Esophagus mucosa (tissue), 1 donor: ENCODE measurements at places on chromosomes 7 and 10. TPM values are rescaled to one million over a fixed set of nuclear protein-coding genes. Genes with fewer than 3 reads are reported as not detected.

The NPC1L1 gene
- total RNA-seq = not detected

DNA sequence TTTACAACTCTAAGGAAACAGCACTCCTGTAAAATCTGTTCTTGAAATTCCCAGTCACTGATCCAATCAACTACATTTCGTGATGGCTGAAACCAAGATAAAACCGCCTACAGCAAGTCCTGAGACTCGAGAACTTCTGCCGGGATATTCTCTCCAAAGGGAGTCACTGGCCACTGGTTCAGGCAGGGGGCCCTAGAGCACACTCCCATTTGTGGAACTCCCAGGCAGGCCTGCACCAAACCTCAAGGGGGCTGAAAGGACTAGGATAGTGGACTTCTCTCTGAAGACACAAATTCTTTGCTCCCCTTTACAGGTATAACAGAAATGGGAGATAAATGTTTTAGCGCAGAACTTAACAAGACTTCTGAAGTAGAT, 16.3 kb downstream of the CYTH3 start:
- ATAC-seq = no peak

The PHTF2 gene
- 8.3 TPM for total RNA-seq

GRCh38 chr10:4315551-4315950, 510.5 kb upstream of the AKR1E2 start:
- no peak for ATAC-seq

The SRRT gene
- 63.5 TPM for total RNA-seq

GRCh38 chr10:9869205-9869604, 1148.5 kb upstream of the CELF2 start:
- ATAC-seq = no peak

DNA sequence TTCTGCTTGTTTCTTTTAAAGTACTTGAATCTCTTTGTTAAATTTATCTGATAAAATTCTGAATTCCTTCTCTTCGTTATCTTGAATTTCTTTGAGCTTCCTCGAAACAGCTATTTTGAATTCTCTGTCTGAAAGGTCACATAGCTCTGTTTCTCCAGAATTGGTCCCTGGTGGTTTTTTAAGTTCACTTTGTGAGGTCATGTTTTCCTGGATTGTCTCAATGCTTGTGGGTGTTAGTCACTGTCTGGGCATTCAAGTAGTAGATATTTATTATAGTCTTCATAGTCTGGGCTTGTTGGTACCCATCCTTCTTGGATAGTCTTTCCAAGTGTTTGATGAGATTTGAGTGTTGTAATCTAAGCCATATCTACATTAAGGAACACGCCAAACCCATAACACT, 1060.6 kb downstream of the LRMDA start:
- ATAC-seq = no peak

The NODAL gene
- 0.48 TPM for total RNA-seq

DNA sequence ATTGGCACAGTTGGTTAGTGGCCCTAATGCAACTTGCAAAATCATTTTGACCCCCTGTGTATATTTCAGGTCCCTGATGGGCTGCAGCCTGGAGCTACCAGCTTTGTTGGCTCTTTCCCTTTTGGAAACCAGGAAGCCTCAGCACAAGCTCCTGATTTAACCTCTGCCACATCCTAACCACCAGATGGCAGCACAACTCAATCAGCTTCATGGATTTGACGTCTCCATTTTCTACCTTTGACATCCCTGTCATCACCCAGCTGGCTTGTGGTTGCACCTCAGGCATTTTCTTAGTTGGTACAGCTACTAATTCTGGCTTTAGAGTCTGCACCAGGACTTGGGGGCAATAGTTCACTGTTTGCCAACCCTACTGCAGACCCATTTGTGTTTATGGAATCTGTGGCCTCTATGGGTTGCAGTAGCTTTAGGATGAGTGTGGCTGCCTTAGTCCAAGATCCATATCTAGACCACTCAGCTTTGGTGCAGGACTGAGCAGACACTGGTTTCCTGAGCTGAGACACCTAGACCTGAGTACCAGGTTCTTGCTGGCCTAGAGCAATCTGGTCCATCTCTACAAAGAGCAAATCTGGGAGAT, 456.2 kb downstream of the REEP3 start:
- peak; percentile 52 for ATAC-seq

The HMX3 gene
- not detected for total RNA-seq

The AZGP1 gene
- total RNA-seq = 10.8 TPM

- ATAC-seq = no peak
Observed at GRCh38 chr7:35516498-35516897, 178.4 kb downstream of the HERPUD2 start.

The IFIT2 gene
- 1.5 TPM for total RNA-seq

The MYH16 gene
- not detected for total RNA-seq

DNA sequence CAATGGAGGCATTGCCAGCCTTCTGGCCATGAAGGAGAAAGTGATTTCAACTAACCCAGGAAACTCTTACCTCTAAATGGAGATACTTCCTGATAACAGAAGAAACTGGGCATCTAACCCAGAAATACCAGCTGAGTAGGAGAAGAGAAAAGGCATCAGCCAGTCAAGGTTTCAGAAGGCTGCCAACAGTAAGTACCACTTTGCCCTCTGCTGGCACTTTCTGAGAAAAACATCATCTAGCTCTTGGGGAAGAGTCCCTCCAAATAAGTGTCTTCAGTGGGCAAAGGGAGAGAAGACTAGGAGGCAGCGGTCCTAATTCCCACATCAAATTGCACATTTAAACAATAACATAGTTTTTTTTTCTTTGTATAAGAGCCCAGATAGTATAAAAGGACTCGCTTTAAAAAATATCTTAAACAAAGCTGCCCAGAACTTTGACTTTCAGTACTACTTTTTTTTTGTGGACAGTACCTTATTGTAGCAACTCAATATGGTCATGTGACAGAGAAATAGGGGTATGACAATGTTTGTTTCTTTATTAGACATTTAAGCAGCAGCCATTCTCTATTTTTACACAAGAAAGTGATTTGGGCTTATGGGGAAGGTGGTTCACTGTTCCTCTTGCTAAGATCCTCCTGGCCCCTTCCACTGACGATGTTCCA, 157.3 kb downstream of the CTTNBP2 start:
- ATAC-seq = peak; percentile 77

GRCh38 chr7:138618933-138619332, 82.2 kb downstream of the SVOPL start:
- ATAC-seq = no peak

DNA sequence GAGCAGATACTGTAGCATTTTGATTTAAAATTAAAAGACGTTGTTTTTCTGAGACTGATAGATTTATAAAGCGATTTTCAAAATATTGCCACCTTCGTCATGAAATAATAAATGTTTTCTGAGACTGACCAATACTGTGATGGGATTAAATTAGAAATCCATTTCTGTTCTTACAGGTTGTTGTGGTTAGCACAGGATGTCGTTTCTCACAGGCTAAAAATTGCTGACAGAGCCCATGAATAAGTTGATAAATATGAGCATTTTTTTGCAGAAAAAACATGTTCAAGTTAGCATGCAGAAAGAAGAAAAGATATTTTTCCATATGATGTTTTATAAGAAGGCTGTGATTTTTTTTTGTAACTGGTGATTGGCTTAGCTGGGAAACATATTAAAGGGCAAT, 66.8 kb downstream of the POU6F2 start:
- ATAC-seq = no peak

DNA sequence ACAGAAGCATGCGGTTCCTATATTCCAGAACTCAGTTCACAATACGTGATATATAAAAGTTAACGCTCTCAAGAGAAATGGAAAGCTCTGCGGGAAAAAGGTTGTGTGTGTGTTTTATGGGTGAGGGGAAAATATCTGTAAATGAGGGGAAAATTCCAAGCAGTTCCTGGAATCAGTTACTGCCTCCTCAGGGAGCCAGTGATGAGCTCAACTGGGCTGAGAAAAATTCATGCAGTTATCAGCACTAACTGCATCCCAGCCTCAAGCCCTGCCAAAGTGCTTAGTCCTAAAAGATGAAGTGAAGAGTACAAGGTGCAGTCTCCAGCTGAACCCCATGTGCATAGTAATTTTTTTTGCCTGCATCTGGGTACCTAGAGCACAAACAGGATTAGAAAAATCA, 191.9 kb downstream of the CDK14 start:
- ATAC-seq = no peak

The TUBAL3 gene
- 0.12 TPM for total RNA-seq

GRCh38 chr10:103278862-103279298, 1.9 kb downstream of the INA start:
- no peak for ATAC-seq

The HOXA1 gene
- total RNA-seq = 3.2 TPM

- ATAC-seq = peak; percentile 72
Observed at GRCh38 chr10:77846718-77847311, 79.7 kb downstream of the DLG5 start.

The PNLIPRP3 gene
- 1.2 TPM for total RNA-seq

DNA sequence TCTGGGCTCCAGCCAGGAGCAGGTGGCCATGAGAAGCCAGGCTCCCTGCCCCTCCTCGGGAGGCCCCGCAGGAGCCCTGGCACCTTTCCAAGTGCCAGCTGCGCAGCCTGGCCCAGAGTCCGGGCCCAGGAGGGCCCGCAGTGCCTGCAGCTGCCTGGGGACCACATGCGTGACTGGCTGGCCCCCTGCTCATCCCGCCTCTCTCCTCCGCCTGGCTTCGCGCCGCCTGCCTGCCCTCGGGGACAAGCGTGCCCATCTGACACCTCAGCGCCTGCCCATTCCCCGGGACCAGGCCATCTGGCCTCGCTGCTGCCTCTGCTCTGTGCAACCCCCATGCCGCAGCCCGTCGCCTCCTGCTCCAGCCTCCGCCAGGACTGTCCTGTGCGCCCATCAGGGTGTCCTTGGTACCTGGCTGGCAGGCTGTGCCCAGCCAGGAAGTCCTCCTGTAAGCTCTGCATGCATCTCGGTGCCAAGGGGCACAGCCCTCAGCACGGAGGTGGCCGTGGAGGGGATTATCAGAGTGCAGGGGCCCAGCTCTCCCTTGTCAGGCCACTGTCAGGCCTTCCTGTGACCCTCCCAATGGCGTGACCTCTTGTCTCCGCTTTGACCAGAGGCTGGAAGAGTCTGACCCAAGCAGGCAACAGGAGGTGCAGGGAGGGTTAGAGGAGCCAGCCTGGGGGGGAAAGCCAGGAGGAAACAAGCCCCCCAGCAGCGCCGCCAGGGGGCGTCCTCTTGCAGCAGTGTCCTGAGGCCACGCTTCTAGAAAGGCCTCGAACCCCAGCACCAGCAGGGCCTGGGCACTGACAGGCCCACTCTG, 50.5 kb downstream of the TMEM209 start:
- peak; percentile 10 for ATAC-seq

- peak; percentile 22 for ATAC-seq
Observed at GRCh38 chr7:101816595-101817470, 593 bp upstream of the CUX1 start.

The SP8 gene
- not detected for total RNA-seq
